ENCODE measurements at places on chromosomes 13 and 19.

DNA sequence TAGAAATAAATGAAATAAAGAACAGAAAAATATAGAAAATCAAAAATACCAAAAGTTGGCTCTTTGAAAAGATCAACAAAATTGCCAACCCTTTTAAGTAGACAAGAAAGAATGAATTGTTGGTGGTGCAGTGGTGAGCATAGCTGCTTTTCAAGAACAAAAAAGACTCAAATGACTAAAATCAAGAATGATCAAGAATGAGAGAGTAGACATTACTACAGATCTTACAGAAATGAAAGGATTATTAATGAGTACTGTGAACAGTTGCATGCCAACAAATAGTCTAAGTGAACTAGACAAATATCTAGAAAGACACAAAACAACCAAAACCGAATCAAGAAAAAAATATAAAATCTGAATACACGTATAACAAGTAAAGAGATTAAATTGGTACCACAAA lies 53.9 kb downstream of the FNDC3A start:
- no peak for DNase-seq

- DNase-seq = no peak
Observed at GRCh38 chr13:25733696-25734435, 317.9 kb downstream of the SHISA2 start.

- no peak for DNase-seq
Observed at GRCh38 chr13:74929436-74929835, 552.5 kb downstream of the TBC1D4 start.

DNA sequence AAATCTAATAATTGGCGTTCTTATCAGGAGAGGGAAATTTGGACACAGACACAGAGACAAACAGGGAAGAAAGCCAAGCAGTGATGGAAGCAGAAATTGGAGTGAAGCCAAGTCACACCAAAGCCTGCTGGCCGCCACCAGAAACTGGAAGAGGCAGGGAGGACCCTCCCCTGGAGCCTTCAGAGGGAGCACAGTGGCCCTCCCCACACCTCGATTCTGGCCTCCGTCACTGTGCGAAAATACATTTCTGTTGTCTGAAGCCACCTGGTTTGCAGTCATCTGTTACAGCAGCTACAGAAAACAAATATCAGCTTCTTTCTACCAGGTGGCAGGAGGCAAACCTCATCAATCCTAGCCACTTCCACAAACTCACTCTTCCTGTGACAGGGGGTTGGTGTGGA lies 8.3 kb upstream of the TLE6 start:
- DNase-seq = peak; percentile 56

DNA sequence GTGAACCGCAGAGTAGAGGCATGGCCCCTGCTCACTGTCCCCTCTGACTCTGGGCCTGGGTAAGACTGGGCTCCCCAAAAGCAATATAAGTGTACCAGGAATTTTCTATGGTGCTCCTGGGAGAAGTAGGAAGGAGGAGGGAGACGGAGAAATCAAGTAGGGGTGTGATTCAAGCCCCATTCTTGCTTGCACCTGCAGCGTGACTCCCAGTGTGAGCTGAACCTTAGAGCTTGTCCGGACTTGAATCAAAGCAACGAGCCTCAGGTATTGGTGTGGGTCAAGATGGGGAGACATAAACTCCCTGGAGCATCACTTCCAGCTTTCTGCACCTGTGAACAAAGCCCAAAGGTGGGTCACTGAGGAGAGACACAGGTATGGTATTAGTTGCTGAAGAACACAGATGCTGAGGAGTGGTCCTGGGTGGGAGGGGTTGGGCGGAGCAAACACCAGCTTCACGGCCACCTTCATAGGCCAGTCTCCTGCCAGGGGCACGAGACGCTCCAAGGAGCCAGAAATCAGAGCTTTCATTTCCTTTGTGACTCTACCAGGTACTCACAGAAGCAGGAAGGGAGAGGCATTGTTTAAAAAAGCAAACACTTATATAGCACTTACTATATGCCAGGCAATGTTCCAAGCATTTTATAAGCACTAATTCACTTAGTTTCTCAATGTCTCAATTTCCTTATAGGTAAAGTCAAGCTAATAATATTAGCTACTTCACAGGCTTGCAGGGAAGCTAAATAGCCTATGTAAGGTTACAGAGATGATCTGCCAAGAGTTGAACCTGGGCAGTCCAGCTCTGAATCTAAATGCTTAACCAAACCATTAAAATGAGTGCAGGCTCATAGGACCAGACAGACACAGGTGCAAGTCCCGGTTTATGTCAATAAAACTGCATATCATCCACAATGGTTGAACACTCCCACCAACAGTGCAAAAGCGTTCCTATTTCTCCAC lies 775.3 kb downstream of the UQCRFS1 start:
- DNase-seq = no peak

DNA sequence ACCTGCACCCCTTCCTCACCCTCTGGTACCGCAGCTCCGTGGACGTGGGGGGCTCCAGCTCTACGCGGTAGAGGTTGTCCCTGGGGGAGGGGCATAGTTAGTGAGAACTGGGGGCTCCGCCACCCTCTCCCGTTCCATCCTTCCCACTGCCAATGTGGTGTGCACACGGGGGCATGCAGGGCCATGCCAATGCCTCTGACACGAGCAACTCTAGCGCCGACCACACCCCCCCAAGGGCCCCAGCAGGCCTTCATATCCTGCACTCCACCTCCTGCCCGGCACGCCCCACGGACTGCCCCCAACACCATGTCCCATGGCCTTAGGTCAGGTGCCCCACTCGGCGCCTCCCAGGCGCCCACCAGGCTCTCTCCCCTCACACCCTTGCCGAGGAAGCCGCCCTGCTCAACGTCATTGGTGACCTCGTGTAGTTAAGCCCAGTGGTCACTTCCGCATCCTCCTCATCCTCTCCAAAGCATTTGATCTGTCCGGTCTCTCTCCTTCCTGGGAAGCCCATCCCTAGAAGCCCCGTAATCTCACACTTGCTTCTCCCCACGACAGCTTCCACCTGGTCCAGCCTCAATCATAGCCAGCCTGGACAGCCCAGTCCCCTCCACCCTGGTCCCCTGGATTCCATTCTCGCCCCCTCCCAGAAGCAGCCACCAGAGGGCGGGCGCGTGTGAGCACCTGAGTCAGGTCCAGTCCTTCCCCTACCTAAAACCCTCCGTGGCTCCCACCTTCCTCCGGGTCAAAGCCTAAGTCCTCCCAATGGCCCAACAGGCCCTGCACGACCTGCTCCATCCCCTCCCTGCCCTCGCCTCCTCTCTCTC lies 2.1 kb downstream of the SEMA6B start:
- DNase-seq = no peak

DNA sequence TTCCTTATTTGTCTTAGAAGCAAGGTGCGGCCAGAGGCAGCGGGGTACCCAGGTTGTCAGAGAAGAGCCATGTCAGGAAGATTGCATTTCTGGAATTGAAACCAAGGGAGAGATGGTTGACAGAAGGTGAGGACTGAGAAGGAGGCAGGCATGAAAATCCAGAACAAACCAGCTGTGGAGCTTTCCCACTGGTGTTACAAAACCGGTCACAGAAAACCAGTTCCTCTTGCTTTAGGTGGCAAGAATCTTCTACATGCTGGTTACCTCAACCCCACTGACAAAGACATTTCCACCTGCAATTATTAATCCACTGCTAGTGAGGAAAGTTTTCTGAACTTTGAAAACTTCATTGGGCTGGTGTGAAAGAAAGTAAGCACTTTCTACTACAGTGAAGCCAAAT lies 64.0 kb upstream of the MED4 start:
- DNase-seq = no peak

All from NCI-H1694 (cell line).